Activated CD4-positive, alpha-beta T cell treated with anti-CD3 and anti-CD28 coated beads, Interleukin-2, amount 10 ng/mL, durations not matched to agents 24 days and 14 days (primary cell): ENCODE measurements at places on chromosomes 11 and 22. TPM values are rescaled to one million over a fixed set of nuclear protein-coding genes. Genes with fewer than 3 reads are reported as not detected.

MMP12 gene
- not detected in 2 replicates for total RNA-seq

- no peak for DNase-seq
Measured at GRCh38 chr11:48095779-48096470, 115.6 kb downstream of the PTPRJ start.

GRCh38 chr22:25797498-25798290, 55.7 kb downstream of the MYO18B start:
- no peak for DNase-seq

- DNase-seq = no peak
Measured at GRCh38 chr11:132519241-132519815, 1013.0 kb downstream of the OPCML start.

DNA sequence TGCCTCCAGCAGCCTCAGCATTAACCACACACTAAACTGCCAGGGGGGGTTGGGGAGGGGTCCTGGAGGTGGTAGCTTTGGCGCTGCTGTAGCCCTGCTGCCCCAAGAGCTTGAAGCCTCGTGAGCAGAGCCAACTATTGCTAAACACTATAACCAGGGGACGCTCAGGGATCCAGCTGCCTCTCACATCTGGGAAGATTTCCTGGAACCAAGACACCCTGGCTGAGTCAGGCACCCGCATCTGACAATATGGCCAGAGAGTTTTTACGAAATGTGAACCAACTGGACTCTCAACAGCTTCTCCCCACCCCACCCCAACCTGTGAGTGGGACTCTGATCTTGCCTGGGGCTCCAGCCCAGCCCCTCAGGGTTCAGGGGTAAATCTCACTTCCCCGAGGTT, 14.3 kb downstream of the C1QTNF6 start:
- no peak for DNase-seq
